MV-4-11 (cell line): ENCODE measurements at places on chromosomes 7 and 10.

- DNase-seq = no peak
These were observed 285.7 kb downstream of the GLRX3 start for GRCh38 chr10:130421909-130422308.

- no peak for DNase-seq
These were observed 432.2 kb upstream of the KLF6 start for GRCh38 chr10:4217187-4217586.

DNA sequence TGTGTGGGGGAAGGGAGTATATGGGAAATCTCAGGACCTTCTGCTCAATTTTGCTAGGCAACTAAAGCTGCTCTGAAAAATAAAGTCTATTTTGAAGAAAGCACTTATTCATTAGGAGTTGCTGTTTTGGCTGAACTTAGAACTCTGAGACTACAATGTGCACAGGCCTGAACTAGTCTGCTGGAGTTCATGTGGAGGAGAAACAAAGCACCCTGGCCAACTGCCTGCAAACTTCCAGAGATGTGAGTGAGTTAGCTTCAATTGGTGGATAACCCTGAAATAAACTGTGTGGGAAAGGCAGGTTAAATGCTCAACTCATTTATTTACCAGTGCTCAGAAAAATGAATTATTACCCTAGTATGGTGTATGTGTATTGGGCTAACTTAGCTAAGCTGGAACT, 17.3 kb upstream of the FAM241B start:
- DNase-seq = no peak

GRCh38 chr10:82190432-82191260, 315.7 kb downstream of the NRG3 start:
- no peak for DNase-seq

GRCh38 chr7:20327055-20327454, 3.6 kb upstream of the ITGB8 start:
- no peak for DNase-seq

DNA sequence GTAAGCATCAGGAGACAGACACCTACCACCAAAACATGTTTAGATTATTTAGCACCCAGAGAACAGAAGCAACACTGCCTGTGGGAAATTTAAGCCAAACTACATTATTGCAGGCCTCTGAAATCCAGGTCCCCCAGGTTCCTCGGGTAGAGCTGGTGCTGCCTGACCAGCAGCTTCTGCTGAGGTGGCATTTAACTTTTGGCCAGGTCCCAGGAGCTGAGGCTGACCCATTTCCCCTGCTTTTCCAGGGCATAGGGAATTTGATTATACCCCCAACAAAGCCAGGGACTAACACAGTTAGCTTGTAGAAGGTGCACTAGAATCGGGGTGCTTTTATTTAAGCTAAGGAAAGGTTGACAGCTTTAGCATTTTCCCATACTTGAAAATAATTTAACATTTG, 4.7 kb downstream of the LRRC4 start:
- no peak for DNase-seq

GRCh38 chr7:8117195-8117594, 144.8 kb downstream of the ICA1 start:
- DNase-seq = peak; percentile 12

DNA sequence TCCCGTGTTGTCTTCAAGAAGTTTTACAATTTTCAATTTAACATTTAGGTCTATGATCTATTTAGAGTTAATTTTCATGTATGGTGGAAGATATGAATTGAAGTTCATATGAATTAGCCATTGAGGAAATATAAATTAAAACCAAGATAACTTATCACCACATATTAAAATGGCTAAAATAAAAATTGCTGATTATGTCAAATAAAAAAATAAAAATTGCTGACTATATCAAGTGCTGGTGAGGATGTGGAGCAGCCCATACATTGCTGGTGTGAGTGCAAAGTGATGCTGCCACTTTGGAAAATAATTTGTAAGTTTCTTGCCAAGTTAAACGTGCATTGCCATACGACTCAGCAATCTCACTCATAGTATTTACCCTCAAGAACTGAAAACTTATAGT, 44.6 kb upstream of the AHR start:
- DNase-seq = no peak

DNA sequence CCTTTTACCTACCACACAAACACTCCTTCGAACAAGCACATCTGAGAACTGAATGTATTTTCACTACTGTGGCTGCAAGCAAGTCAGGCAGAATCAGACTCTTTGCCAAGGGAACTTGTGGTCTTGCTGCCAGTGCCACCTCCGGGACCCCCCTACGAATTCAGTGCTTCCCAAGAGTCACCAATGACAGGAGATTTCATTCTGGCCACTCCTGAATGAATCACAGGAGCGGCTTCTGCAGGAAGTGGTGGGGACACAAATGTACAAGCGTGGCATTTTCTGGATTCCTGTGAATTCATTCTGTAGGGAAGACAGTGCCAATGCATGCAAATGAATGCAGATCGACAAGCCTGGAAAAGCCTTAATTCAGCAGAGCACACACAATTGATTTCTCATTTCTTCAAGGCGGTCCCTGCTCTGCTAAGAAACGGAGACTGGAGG, 161.2 kb downstream of the CAMK1D start:
- no peak for DNase-seq

DNA sequence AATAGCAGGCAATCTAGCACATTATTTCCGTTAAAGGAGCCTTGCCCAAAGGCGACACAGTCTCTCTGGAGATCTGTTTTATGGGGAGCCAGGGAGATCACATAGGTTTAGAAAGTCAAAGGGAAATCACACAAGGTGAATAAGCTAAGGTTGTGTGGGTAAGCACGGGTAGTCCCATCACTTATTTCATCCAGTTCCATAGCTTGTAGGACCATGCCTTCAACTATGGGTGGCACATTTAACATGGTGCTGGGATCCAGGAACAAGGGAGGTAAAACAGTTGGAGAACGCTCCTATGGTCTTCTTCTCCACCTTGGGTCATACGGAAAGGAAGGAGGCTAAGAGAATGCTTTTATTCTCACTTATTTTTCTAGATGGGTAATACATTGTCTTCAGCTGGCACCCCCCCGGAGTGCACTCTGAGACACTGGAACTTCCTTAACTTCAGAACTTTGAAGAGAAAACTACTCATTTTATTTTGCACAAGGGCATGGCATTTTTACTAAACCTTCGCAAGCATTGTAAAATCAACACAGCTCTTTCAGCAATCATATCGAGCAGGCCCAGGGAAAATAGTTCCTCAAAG, 435.4 kb downstream of the KIF20B start:
- DNase-seq = peak; percentile 7

GRCh38 chr10:98748298-98748697, 301.6 kb upstream of the HPS1 start:
- DNase-seq = peak; percentile 26

DNA sequence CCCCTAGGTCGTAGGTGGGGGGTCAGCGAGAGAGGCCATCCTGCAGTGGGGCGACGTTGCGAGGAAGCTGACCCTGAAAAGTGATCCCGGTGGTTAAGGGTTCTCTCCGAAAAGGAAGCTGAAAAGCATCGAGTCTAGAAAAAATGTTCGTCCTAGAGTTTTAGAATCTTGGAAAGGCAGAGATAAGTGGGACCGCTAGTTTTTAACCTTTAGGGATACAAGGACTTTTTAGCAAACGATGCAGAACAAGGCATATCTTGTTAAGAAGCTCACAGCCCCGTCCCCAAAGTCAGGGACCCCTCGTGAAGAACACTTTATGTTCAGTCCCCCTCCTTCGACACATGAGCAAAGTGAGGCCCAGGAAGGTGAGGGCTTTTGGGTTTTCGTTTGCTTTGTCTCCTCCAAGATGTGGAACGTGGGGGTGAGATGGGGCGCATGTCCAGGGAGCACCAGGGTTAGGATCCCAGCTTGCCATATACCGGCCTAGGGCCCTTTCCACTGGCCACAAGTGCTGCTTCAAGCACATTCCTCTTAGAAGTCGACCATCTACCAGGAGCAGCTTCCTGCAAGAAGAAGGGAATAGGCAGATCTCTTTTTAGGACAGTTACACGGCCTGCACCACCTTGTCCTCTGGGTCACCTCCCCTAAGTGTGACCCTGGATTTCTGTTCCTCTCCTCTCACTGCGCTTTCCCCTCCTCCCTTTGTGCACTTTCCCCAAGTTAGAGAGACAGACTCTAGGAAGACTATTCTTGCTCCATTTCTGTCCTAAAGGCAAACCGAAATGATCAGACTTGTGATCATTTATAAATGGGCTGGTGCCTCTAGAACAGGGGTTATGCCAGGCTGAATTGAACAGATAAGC, 969 bp downstream of the SLC35G1 start:
- no peak for DNase-seq

GRCh38 chr10:18418541-18419215, 232.7 kb downstream of the NSUN6 start:
- DNase-seq = peak; percentile 99

DNA sequence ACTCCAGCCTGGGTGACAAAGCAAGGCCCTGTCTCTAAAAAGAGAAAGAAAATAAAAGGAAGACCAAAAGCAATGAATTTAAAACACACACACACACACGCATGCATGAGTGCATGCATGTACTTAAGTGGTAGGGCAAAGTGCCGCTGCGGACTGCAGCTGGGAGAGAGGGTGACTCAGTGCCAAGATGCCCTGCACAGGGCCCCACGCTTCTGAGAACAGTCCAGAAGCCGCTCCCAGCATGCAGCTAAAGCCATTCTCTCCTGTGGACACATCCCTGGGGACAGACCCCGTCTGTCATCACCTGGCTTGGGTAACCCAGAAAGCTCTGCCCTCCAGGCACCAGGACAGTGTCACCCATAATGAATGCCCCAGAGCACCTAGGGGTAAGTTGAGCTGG, 61.0 kb upstream of the MYL10 start:
- no peak for DNase-seq
